Hematopoietic multipotent progenitor cell treated with erythropoietin and hydrocortisone succinate and interleukin-3 and kit ligand, for 6 days (in vitro differentiated cells): ENCODE measurements at places on chromosomes 5 and 9.

DNA sequence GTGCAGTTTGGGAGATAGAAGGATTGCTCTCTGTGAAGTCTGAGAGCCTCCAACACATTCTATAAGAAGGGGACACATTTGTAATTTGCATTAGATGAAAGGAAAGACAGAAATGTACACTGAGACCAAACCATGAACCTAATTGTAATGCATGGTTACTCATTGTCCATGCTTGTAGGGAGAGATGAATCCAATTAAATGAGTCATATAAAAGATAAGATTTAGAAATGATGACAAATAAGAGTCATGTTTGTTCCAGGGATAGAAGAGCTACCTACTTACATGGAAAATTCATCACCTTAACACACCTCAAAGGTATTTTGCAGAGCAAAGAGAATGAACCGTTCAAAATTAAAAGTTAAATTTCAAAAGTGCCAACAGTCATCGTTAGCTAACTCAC, 85.1 kb downstream of the FBXL7 start:
- no peak for DNase-seq

GRCh38 chr5:76733049-76733417, 17.1 kb downstream of the F2R start:
- no peak for DNase-seq

DNA sequence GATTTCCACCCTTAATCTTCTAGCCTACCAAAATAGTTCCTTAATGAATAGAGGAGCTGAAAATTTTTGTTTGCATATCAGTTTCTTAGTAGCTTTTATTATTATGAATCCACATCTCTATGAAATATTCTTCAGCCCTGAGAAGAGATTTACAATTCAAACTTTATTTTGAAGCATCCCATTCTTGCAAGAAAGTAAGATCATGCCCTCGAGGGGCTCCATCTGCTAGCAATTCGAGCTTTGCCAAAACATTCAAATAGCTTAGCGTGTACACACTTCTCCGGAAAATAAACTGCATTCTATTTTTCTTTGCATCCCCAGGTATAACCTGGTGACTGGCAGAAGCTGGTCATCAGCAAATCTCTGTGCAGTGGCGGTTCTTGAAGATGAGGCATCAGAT, 370.7 kb downstream of the MTRR start:
- DNase-seq = no peak

GRCh38 chr5:127589309-127590030, 59.4 kb upstream of the CTXN3 start:
- no peak for DNase-seq

DNA sequence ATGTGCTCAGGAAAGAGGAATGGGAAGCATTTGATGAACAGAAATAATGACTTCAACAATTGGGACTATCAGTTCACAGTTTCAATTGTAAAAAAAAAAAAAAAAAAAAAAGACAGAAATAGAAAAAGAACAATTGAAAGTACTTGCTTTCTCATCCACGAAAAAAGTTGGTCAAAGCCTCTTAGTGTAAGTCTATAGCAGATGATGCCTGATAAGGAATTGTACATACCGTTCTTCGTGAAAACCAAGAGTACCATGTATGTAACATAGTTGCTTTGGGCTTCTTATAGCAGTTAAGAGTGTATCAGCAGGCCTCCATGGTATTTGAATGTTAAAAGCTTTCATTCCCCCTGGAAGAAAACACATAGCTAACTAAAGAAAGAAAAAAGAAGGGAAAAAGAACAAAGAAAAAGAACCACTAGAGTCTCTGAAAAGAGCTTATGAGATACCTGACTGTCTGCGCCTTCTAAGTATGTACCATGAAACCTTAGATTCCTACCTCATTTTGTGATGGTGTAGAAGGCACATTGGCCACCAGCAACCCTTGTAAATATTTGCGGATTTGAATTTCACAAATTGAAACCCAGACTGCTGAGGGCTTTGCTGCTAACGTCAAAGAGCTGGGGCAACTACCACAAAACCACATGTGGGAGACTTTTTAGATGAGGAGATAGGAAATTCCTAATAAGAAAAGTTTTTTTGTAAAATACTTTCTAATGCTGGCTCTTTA, 75.2 kb downstream of the TMC1 start:
- peak; percentile 32 for DNase-seq

DNA sequence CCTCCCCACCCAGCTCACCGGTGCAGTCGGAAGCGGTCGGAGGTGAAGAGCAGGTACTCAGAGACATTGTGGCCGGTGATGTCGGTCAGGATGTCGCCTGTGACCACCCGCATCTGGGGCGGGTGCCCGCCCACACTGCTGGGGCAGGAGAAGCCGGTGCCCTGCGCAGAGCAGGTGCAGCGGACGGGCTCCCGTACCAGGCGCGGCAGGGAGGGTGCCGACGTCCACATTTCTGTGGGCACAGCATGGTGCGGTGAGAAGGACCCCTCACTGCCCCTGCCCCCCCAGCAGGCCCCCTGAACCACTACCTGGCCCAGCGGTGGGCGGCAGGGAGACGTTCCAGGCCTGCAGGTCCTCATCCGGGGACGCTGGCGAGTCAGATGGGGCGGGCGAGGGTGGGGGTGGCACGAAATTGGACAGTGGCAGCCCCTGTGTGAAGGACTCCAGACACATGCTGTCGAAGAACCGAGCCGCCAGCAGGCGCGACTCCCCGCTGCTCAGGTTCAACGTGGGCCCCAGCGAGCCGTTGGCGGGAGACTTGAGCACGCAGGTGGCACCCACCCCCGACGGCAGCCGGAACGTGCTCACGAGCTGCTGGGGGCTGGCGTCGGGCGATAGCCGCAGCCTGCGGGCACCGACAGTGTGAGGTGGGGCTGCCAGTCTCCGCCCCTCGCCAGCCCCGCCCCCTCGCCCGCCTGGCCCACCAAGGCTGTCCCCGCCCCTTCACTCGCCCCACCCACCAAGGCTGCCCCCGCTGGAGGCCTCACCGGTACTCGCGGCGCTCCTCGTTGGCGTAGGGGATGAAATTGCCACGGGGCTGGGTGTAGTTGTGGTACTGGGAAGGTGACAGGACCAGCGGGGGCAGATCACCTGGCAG, 15.1 kb downstream of the ABCA2 start:
- no peak for DNase-seq

- DNase-seq = no peak
Observed at GRCh38 chr5:140978260-140978659, 12.0 kb downstream of the PCDHAC2 start.
